ENCODE measurements at places on chromosomes 6 and 20.

GRCh38 chr6:137291441-137291840 is 72.3 kb upstream of the IFNGR1 start:
- DNase-seq: peak; percentile 10
- H3K4me1 ChIP-seq: peaks cover 7% of the 10 kb centered on the region
- H3K4me3 ChIP-seq: no peak overlapping the region
- no peaks in the 10 kb centered on the region for H3K27me3 ChIP-seq

- no peak for DNase-seq
- H3K4me3 ChIP-seq: no peak overlapping the region
- H3K4me1 ChIP-seq: no peaks in the 10 kb centered on the region
- H3K27ac ChIP-seq: no peak overlapping the region
Measured at GRCh38 chr6:147973806-147974205, 368.8 kb upstream of the SASH1 start.

GRCh38 chr6:29726001-29726400 is 2.8 kb downstream of the HLA-F start:
- DNase-seq: no peak
- H3K4me3 ChIP-seq: peak overlapping the region; percentile 72
- peak overlapping the region; percentile 97 for H3K27ac ChIP-seq
- H3K27me3 ChIP-seq: no peaks in the 10 kb centered on the region
- peaks cover 59% of the 10 kb centered on the region for H3K4me1 ChIP-seq
- H3K36me3 ChIP-seq: peaks cover 45% of the 10 kb centered on the region

GRCh38 chr6:159807150-159807858 is 7.2 kb downstream of the PNLDC1 start:
- H3K4me3 ChIP-seq: no peak overlapping the region
- no peaks in the 10 kb centered on the region for H3K27me3 ChIP-seq
- no peak overlapping the region for H3K27ac ChIP-seq
- H3K36me3 ChIP-seq: no peaks in the 10 kb centered on the region
- H3K4me1 ChIP-seq: no peaks in the 10 kb centered on the region
- no peak for DNase-seq

DNA sequence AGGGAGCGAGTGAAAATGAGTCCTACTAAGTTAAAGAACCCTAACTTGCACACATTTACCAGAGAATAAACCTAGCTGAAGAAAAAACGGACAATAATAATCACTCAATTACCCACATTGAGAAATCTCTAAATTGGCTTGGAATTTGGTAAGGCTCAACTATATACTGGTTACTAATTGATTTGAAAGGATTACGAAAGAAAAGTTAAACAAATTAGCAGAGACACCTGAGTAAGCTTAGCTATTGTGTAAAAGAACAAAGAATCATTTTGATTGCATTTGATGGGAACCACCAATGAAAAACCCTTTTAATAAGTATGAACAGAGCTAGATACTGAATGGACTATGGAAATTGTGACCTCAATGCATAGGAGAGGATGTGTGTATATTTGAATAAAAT is 118.6 kb upstream of the ADGRF1 start:
- H3K27ac ChIP-seq: no peak overlapping the region
- H3K4me1 ChIP-seq: no peaks in the 10 kb centered on the region
- no peaks in the 10 kb centered on the region for H3K36me3 ChIP-seq
- no peaks in the 10 kb centered on the region for H3K27me3 ChIP-seq

GRCh38 chr6:110517601-110518281 is 41.3 kb upstream of the SLC22A16 start:
- H3K36me3 ChIP-seq: no peaks in the 10 kb centered on the region
- no peak overlapping the region for H3K4me3 ChIP-seq
- no peaks in the 10 kb centered on the region for H3K27me3 ChIP-seq

DNA sequence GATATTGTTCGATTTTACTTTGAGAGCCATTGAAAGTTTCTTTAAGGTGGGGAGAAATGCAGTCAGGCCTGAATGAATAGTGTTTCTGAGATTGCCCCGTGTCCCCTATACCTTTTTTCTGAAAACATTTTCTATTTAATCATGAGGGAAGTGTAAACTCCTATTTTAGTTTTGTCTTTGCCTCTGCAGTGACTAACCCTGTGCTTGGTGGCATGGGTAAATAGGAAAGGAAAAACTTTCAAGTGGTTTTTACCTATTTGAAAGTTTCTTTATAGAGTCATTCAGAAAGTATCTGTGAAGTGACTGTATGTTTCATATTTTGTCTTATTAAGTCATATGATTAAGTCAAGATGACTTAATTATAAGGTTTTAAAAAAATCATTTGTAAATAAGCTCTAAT is 14.5 kb downstream of the SNRNP48 start:
- no peak overlapping the region for H3K4me3 ChIP-seq
- H3K27me3 ChIP-seq: no peaks in the 10 kb centered on the region
- H3K27ac ChIP-seq: no peak overlapping the region
- peaks cover 10% of the 10 kb centered on the region for H3K36me3 ChIP-seq

GRCh38 chr6:29710281-29710941 is 12.8 kb upstream of the HLA-F start:
- peaks cover under 1% of the 10 kb centered on the region for H3K27me3 ChIP-seq
- H3K27ac ChIP-seq: peak overlapping the region; percentile 65
- no peaks in the 10 kb centered on the region for H3K36me3 ChIP-seq
- H3K4me1 ChIP-seq: peaks cover 63% of the 10 kb centered on the region
- no peak overlapping the region for H3K4me3 ChIP-seq

DNA sequence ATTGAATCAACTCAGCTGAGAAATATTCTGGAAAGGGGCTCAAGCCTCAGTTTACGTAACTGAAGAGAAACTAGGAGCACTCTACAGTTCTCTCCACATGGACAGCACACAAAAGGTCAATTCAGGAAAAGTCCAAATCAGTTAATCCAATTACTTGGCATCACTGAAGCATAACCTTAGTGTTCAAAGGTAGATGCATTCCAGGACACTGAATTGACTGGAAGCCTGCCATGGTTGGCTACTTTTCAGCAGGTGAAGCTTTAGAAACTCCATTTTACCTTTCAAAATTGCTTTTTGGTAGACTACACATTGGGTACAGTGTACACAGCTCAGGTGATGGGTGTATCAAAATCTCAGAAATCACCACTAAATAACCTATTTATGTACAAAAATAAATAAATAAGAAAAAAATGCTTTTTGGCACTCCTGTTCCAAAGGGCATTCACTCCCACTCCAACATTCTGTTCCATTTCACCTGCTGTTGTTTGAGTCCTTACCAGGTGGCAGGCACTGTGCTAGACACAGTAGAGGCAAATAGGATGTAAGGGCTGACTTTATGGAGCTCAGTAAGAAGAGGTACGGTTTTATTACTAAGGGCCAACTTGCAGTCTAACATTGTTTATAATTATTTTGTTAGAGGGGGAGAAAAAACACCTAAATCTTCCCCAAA is 153.4 kb downstream of the FAXC start:
- no peaks in the 10 kb centered on the region for H3K4me1 ChIP-seq
- DNase-seq: no peak
- H3K27ac ChIP-seq: no peak overlapping the region
- no peaks in the 10 kb centered on the region for H3K36me3 ChIP-seq
- H3K4me3 ChIP-seq: no peak overlapping the region

- H3K27me3 ChIP-seq: no peaks in the 10 kb centered on the region
- no peak overlapping the region for H3K4me3 ChIP-seq
Measured at GRCh38 chr20:1844325-1845162, 50.7 kb upstream of the SIRPA start.

- H3K27me3 ChIP-seq: no peaks in the 10 kb centered on the region
- H3K4me3 ChIP-seq: no peak overlapping the region
- H3K27ac ChIP-seq: no peak overlapping the region
- DNase-seq: no peak
- no peaks in the 10 kb centered on the region for H3K36me3 ChIP-seq
- no peaks in the 10 kb centered on the region for H3K4me1 ChIP-seq
Measured at GRCh38 chr6:21749754-21750153, 156.2 kb downstream of the SOX4 start.

DNA sequence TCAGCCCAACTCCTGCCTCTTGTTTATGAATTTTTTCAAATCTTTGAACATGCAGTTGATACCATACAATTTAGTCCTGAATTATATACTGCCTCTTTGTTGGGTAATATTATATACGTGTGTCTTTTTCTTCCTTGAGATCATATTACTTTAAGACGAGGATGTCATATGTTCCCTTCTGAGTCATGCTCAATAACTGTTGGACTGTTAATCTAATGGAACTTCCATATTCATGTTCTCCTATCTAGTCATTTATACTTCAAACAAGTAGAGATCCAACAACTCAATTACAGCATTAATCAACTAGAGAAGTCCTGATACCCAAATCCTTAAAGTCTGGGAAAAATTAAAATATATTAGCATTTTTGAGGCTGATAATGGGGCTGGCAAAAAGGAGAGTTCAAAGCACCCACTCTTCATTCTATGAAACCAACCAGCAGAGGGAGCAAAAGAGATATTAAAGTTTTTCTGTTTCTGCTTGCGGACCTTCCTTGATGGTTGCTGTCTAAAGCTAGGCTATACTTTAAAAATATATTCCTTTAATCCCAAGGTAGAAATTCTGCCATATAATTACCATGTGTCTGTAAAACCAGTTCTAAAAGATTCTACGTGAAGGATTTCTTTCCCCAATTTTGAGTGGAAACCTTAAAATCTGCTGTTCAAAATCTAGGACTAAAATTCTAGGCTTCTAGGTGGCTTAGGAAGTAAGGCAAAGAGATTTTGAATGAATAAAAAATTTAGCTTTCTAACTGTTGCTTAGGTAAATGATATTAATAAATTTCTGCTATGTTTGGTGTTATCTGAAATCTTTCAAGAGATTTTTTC is 498.9 kb downstream of the BCKDHB start:
- H3K27me3 ChIP-seq: no peaks in the 10 kb centered on the region
- DNase-seq: no peak
- H3K4me3 ChIP-seq: no peak overlapping the region
- H3K36me3 ChIP-seq: no peaks in the 10 kb centered on the region

GRCh38 chr20:63178889-63179686 is 36.8 kb downstream of the YTHDF1 start:
- peak overlapping the region; percentile 38 for H3K4me3 ChIP-seq
- no peak overlapping the region for H3K27ac ChIP-seq
- H3K27me3 ChIP-seq: peaks cover 1% of the 10 kb centered on the region
- H3K36me3 ChIP-seq: no peaks in the 10 kb centered on the region

- no peak for DNase-seq
- H3K4me3 ChIP-seq: no peak overlapping the region
- H3K27me3 ChIP-seq: peaks cover 27% of the 10 kb centered on the region
- no peaks in the 10 kb centered on the region for H3K4me1 ChIP-seq
- H3K36me3 ChIP-seq: no peaks in the 10 kb centered on the region
Measured at GRCh38 chr20:24586523-24586840, 117.1 kb downstream of the SYNDIG1 start.

GRCh38 chr6:104958178-104959025 is 1.5 kb downstream of the LIN28B start:
- H3K4me3 ChIP-seq: no peak overlapping the region
- no peaks in the 10 kb centered on the region for H3K36me3 ChIP-seq
- H3K27me3 ChIP-seq: peaks cover 24% of the 10 kb centered on the region
- H3K4me1 ChIP-seq: no peaks in the 10 kb centered on the region
- no peak overlapping the region for H3K27ac ChIP-seq

- H3K4me3 ChIP-seq: no peak overlapping the region
- no peak for DNase-seq
- no peak overlapping the region for H3K27ac ChIP-seq
- H3K36me3 ChIP-seq: no peaks in the 10 kb centered on the region
- no peaks in the 10 kb centered on the region for H3K27me3 ChIP-seq
Measured at GRCh38 chr6:43301081-43301870, 3.2 kb downstream of the SLC22A7 start.

- H3K27ac ChIP-seq: peak within 1 kb of the TSS; percentile 28
- no peaks in the 10 kb centered on the region for H3K36me3 ChIP-seq
- H3K4me1 ChIP-seq: peaks cover 14% of the 10 kb centered on the region
- H3K27me3 ChIP-seq: peaks cover 11% of the 10 kb centered on the region
Measured at GRCh38 chr6:46170357-46171289, at the start of gene ENPP5. Gene ENPP5, minus strand, starts transcription at chr6:46170980. Its CDS starts 2,718 bp downstream, at chr6:46168262.

DNA sequence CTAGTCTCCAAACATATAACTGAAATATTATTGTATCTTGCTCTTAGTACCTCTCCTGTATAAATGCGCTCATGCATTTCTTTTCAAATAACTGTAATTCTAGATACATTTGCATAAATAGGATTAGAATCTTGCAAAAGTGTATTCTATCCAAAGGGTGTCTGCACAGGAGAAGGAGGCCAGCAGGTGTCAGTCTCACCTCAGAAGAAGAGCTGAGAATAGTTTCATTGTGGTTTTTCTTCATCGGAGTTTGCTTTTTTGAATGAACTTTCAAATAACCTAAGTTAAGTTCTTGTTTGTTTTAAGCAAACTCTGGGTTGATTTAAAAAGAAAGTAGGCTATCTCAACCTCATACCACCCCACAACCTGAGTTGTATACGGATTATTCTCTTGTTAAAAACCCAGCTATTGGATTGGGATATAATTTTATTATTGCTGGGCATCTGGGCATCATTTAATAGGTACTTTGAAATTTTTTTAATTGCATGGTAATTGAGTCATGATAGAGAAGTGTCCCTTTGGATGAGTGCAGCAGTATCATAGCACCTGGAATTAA is 125.0 kb upstream of the MLIP start:
- no peak overlapping the region for H3K4me3 ChIP-seq
- H3K4me1 ChIP-seq: no peaks in the 10 kb centered on the region
- no peak overlapping the region for H3K27ac ChIP-seq
- no peaks in the 10 kb centered on the region for H3K36me3 ChIP-seq
- H3K27me3 ChIP-seq: no peaks in the 10 kb centered on the region

- H3K27ac ChIP-seq: no peak overlapping the region
- no peak for DNase-seq
- peaks cover 5% of the 10 kb centered on the region for H3K36me3 ChIP-seq
- peaks cover 6% of the 10 kb centered on the region for H3K4me1 ChIP-seq
Measured at GRCh38 chr20:34575271-34575670, 16.8 kb downstream of the MAP1LC3A start.

GRCh38 chr6:169539176-169539897 is 162.5 kb downstream of the WDR27 start:
- DNase-seq: no peak
- no peak overlapping the region for H3K27ac ChIP-seq
- H3K27me3 ChIP-seq: no peaks in the 10 kb centered on the region
- no peak overlapping the region for H3K4me3 ChIP-seq

- no peak overlapping the region for H3K27ac ChIP-seq
- no peak overlapping the region for H3K4me3 ChIP-seq
- no peaks in the 10 kb centered on the region for H3K36me3 ChIP-seq
- no peak for DNase-seq
- H3K4me1 ChIP-seq: peaks cover 19% of the 10 kb centered on the region
Measured at GRCh38 chr6:133895573-133896343, 6.8 kb downstream of the TCF21 start.

GRCh38 chr6:167578371-167578901 is 248.3 kb upstream of the AFDN start:
- H3K4me1 ChIP-seq: no peaks in the 10 kb centered on the region
- peak; percentile 17 for DNase-seq
- H3K27me3 ChIP-seq: no peaks in the 10 kb centered on the region
- no peak overlapping the region for H3K27ac ChIP-seq
- H3K36me3 ChIP-seq: no peaks in the 10 kb centered on the region
